ENCODE measurements at places on chromosomes 2 and 18. TPM values are rescaled to one million over a fixed set of nuclear protein-coding genes. Genes with fewer than 3 reads are reported as not detected.
A peak's percentile ranks its signal among the peaks of the same experiment; 100 is the strongest.

DNA sequence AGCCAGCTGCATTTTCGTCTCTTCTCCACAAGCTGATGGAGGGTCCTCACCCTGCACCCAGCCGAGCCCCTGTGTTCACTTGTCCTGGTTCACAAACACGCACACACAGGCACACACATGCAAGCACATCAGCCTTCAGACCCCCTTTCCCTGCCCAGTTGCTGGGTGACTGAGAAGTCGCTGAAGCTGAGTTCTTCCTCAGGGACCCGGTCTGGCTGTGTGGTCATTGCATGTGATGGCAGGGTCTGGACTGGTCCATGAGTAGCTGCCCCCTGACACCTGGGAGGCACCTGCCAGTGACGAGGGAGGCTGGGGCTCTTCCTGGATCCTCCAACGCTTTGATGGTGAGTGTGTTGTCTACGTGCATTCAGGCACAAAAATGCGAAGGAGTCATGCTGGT, 546.1 kb upstream of the SALL3 start:
- DNase-seq: no peak

GRCh38 chr2:12504443-12504842, 212.3 kb upstream of the TRIB2 start:
- DNase-seq: no peak

DNA sequence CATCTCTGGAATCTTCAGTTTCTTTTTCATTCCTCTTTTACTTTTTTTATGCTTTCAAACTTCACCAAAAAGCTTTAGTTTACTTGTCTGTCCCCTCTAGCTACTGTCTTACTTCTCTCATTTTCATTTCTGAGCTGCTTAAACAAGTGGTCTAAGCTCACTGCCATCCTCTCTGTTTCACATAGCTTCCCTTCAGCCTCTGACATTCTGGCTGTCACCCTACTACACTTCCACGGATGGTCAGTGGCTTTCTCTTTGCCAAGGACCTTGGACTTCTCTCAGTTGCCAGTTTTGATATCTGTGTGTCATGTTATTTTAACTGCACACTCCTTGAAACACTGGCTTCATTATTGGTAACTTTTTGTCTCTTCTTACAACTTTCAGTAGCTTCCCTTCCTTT, 176.1 kb downstream of the IKZF2 start:
- no peak for DNase-seq

- peak; percentile 63 for DNase-seq
Observed at GRCh38 chr2:190996338-190996946, 17.5 kb downstream of the STAT1 start.

Gene SCYGR4
- not detected for total RNA-seq

- DNase-seq: no peak
Observed at GRCh38 chr2:103879101-103879500, 974.8 kb upstream of the POU3F3 start.
